Ascending aorta (tissue), 2 donors: ENCODE measurements at places on chromosomes 1 and 21. TPM values are rescaled to one million over a fixed set of nuclear protein-coding genes. Genes with fewer than 3 reads are reported as not detected.

- no peak for DNase-seq
These were observed 46.8 kb upstream of the WASF2 start for GRCh38 chr1:27536767-27537166.

- no peak for DNase-seq
These were observed 669.3 kb downstream of the MATN1 start for GRCh38 chr1:30054126-30054525.

DNA sequence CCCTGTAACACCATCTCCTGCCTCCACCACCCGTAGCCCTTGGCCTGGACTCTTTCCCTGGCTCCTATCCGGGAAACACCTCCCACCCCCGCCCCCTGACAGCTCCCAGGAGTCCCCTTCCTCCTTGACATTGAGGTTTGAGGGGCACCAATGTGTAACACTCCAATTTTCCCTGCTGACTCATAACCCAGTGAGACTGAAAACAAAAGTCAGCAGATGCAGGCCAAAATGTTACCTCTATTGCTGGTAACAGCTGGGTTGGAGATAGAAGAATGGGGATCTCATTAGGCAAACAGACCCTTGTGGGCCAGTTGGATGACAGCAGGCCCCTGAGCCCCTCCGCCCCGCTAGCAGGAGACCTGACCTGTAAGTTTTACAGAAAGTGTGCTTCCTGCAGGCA is 237.2 kb downstream of the KAZN start:
- DNase-seq: no peak

GRCh38 chr21:18989953-18990495 is 586.4 kb upstream of the TMPRSS15 start:
- DNase-seq: no peak

GRCh38 chr1:117026361-117026760 is 24.8 kb downstream of the CD101 start:
- DNase-seq: no peak

DNA sequence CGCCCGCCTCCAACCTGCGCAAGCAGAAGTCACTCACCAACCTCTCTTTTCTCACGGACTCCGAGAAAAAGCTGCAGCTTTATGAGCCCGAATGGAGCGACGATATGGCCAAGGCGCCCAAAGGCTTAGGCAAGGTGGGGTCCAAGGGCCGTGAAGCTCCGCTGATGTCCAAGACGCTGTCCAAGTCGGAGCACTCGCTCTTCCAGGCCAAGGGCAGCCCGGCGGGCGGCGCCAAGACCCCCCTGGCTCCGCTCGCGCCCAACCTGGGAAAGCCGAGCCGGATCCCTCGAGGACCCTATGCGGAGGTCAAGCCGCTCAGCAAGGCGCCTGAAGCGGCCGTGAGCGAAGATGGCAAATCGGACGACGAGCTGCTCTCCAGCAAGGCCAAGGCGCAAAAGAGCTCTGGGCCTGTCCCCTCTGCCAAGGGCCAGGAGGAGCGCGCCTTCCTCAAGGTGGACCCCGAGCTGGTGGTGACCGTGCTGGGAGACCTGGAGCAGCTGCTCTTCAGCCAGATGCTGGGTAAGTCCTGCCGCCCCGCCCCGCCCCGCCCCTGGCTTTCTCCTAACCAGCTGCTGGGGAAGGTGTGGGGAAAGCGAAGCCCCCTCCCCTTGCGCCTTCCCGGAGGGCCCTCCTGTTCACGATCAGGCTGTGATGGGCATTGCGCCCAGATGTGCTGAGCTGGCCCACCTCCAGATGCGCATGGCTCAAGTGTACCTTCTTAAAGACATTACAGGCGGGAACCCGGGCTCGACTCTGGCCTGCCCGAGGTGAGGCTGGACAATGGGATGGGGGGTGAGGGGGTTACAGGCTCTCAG is 110.2 kb downstream of the NAV1 start:
- DNase-seq: no peak

GRCh38 chr1:161217831-161218230 is 2.7 kb downstream of the FCER1G start:
- no peak for DNase-seq

- DNase-seq: no peak
These were observed 36.1 kb upstream of the RUNX3 start for GRCh38 chr1:24966121-24966723.

DNA sequence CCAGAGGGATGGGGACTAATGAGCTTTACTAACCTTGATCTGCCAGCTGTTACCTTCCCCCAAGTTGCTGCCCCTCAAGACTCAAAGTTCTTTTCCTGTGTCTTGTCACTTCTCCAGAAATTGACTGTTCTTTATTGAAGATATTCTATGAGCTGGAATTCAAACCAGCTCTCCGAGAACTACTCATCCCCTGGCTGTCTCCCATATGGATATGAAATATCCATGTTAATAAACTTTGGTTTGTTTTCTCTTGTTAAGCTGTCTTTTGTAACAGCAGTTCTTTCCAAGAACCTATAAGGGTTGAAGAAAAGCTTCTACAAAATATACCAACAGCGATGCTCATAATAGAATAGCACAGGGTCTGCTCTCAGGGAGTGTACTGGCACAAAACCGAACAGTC is 77.0 kb downstream of the CAMK2N1 start:
- DNase-seq: no peak

DNA sequence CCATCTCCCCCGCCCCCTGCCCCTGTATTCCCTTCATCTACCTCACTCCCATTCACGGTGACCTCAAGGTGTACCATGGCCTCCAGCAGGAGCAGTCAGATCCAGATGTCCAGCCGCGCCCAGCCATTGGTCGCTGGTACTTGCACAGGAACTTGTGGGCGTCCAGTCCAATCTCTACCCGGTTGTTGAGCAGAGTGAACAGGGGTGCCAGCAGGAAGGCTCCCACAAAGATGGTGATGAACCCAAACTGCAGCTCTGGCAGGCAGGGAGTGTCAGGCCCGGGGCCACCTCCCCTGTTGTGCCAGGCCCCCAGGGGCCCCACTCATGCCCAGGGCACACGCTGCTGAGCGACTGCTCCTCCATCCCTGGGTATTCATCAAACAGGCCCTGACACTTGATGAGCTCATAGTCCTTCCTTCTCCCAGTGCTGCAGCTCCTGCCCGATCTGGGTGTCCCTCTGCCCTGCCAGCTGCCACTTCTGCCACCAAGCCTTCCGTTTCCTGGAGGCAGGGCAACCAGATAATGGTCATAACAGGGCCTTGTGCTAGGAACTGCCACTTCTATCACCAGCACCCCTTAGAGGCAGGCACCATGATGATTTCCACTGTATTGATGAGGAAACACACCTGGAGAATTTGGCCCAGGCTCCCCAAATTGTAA is 5.7 kb upstream of the ARHGEF19 start:
- no peak for DNase-seq

GRCh38 chr1:159175571-159175970 is 4.2 kb downstream of the CADM3 start:
- no peak for DNase-seq

DNA sequence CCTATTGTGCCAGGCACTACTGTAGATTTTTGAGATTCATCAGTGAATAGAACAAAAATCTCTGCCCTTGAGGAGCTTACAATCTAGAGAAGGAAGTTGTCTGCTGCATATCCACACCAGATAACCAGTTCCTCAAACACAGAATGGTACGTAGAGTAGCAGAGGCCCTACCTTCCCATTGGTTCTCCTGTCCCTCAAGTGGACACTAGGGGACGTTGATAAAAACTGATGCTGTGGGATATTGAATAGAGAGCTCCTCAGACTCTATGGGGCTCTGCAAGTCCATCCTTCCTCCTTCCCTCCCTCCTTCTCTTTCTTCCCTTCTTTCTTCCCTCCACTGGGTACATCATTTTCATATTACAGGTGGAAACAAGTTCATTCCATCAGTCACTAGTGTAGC is 371.3 kb downstream of the PBX1 start:
- DNase-seq: no peak

DNA sequence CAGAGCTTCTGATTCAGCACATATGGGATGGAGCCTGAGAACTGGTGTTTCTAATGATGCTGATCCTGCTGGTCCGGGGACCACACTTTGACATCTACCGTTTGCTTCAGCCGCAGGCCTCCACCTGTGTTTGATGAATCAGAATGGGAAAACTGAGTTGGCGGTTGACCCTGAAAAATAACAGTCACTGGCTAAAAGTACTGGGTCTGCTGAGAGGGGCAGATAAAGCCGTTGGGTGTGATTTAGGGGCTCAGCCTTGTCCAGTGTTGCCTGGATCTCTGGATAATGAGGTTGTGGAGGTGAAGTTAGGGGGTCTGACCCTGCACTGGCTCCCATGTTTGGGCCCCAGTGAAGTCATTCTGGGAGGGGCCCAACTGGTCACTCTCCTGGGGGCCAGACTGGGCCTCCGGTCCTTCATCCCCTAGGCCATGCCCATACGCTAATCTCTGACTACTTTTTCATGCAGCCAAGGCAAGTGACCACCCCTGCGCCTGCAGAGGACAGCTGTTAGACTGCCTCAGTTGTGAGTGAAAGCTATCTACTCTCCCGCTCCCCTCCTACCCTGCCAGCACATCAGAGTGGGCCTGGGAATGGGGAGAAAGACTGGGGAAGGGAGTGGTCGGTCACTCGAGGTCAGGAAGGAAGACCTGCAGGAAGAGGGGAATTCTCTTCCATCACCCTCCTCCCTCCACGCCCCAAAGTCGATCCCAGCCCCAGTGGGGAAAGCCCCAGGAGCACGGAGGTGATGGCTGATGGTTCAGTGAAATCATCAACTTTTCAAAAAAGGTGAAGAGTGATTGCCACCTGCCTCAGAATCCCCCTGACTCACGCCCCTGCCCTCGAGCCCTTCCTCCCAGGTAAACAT is 27.7 kb downstream of the VASH2 start:
- DNase-seq: no peak

GRCh38 chr1:87878873-87879272 is 550.2 kb downstream of the LMO4 start:
- DNase-seq: no peak

- no peak for DNase-seq
These were observed 29.4 kb upstream of the PPP2R5A start for GRCh38 chr1:212255705-212256307.

GRCh38 chr1:1631782-1632420 is at the start of gene MMP23B:
MMP23B (plus strand) TSS chr1:1632173; CDS start chr1:1632219, 46 bp downstream.
- DNase-seq: no peak

DNA sequence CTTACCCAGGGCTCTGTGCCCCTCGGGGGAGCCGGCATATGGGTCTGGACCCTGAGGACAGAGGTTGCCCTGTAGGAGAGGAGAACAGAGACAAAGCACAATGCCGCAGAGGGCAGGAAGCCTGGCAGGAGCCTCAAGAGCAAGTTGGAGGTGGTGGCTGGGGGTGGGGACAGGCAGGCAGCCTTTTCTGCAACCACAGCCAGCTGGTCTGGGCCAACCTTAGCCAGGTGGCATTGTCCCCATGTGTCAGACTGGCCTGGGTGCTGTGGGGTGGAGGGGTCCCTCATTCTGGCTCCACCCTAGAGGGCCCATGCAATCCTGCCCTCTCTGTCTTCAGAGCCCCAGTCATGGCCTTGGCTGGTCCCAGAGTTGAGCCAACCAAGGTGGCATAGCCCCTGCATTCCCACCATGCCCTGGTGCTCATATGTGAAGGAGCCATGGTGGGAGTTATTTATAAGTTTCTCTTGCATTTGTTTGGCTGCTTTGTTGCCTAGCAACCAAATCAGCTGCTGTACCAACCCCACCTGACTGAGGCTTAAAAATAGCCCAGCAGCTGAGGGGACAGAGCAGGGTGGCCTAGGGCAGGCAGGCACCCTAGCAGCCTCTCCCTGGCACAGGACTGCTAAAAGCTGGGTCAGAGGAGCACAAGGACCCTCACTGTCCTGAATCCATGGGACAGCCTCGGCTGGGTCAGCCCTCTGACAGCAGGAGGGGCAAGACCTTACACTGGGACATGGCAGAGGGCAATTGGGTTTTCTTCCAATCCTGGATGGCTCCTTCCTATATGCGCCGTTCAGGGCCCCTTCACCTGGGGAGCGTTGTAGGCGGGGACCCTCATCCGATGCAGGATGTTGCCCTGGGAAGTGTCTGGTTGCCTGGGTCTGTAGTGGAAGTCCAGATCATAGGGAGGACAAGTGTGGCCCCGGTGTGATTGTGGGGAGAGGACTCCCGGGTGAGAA is 19.5 kb downstream of the MAP7D1 start:
- no peak for DNase-seq

DNA sequence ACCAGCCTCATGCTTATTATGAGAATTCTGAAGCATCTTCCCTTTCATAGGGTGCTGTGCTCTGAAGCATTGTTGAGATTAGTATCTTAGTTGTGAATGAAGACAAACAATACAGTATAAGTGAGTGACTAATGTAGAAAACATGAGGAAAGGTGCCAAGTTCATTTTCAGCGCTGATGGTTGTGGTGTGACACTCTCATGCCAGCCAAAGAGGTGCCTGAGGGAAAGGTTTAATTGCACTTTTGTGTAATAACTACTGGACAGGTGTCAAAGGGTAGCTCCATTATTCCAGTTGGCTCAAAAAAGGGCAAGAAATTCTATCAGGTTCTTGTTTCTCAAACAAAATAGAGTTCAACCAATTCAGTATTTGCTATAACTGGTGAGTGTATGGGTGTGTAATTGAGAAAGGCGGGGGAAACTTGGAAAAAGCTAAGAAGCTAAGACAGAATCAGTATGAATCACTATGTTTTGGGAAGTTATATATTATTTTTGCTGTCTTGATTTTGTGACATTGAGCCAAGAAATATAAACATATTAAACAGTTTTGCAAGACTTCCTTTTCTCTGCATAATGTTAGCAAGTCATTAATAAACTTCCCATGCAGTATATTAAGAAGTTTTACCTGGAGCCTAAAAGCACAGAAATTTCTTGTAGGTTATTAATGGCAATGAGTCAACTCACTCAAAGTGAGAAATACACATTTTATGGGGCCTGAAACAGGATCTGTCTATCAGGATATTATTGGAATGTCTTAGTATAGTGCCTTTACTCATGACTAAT is 31.8 kb downstream of the KCNK2 start:
- no peak for DNase-seq

DNA sequence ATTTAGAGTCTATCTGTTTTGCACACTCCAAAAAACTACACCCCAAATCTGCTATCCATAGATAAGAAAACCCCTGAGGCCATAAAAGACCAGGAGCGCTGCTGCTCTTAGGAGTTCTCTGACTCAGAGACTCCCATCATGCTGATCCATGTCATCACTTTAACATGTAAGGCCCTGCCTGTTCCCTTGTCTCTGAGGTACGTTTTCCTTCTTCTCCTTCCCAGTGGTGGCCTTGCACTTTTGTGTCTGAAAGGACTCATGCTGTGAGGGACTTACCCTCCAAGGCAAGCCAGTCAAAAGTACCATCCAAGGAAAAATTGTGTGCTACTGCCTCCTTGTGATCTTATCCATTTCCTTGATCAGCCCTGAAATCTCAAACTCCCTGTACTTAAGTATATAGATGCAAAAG is 427.4 kb upstream of the NCAM2 start:
- no peak for DNase-seq

GRCh38 chr1:5501206-5501930 is 490.9 kb downstream of the NPHP4 start:
- DNase-seq: no peak

GRCh38 chr1:224472806-224473205 is 38.2 kb upstream of the WDR26 start:
- no peak for DNase-seq

PIGR gene
- 0.53 TPM for total RNA-seq

FMO5 gene
- total RNA-seq: 19.6 TPM

VASH2 gene
- 0.11 TPM for total RNA-seq

SLFNL1 gene
- total RNA-seq: not detected

SYT11 gene
- total RNA-seq: 17.7 TPM

ZSCAN20 gene
- 42.6 TPM for total RNA-seq

TEX35 gene
- total RNA-seq: not detected

CHRM3 gene
- 0.85 TPM for total RNA-seq

GREM2 gene
- not detected for total RNA-seq

CADM3 gene
- total RNA-seq: 7.0 TPM
